ENCODE measurements at places on chromosomes 13 and 19.
A peak's percentile ranks its signal among the peaks of the same experiment; 100 is the strongest.

- DNase-seq: no peak
Observed at GRCh38 chr13:83780227-83780626, 102.0 kb downstream of the SLITRK1 start.

DNA sequence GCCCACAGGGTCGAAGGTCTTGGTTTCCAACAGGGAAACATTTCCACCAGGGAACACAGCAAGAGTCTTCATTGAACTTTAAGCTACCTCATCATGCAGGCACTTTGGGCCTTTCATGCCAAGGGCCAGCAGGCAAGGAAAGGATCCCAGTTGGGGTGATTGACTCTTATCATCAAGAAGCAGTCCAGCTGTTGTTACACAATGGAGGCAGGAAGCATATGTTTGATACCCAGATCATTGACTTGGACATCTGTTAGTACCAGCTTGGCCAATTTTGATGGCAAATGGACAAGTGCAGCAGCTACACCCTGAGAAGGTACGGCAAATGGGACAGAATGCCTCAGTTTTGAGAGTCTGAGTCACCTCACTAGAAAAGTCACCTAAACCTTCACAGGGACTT is 10.9 kb upstream of the RCBTB1 start:
- DNase-seq: no peak

GRCh38 chr13:103758222-103758621 is 692.0 kb upstream of the SLC10A2 start:
- DNase-seq: no peak

- no peak for DNase-seq
Observed at GRCh38 chr13:110305949-110306339, 1.0 kb downstream of the COL4A1 start.

DNA sequence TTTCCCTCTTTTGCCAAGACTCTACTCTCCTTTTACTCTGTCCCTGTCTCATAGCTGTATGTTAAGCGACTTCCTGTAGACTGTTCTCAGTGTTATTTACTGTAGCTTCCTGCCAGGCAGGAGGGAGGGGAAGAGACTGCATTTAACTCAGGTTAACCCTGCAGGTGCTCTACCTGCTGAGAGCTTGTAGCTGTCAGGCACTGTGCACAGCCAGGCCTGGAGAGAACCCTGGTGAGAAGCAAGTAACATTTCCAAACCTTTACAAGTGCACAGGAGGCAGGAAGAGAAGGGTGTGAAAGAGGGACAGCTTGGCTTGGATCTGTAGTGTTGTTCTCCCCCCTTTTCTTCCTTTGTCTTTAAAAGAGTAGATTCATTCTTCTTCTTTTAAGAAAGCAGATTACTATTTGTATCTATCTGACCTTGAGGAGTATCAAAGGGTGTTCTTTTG is 167.1 kb downstream of the LMO7 start:
- peak; percentile 66 for DNase-seq

- no peak for DNase-seq
Observed at GRCh38 chr19:17555929-17556813, 722 bp downstream of the COLGALT1 start.

DNA sequence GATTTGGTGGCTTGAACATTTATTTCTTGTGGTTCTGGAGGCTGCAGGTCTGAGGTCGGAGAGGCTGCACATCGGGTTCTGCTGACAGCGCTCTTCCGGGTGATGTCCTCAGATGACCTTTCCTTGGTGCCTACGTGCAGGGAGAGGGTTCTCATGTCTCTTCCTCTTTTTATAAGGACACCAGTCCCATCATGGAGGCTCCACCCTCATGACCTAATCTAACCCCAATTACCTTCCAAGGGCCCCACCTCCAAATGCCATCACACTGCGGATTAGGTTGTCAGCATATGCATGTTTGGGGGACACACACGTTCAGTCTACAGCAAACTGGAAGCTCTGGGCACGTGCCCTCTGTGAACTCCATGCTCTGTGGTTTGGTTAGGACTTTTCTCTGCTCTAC is 338.6 kb downstream of the FGF9 start:
- no peak for DNase-seq

DNA sequence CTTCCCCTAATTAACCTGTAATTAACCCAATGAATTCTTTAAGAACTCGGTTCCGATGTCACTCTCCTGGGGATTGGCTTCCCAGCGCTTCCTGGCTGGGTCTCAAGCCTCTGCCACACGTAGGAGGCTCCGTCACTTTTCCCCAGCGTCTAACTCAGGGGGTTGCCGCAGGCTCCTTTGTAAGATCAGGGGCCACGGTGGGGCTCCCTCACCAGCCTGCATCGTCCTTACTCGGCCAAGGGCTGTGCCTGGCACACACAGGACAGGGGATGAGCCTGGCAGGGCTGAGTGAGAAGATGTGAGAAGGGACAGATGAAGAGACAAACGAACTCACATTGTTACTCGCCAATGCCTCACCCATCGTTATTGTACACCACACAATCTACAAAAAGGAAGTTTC is 20.9 kb upstream of the ATP11A start:
- DNase-seq: no peak

GRCh38 chr19:2618611-2619010 is 83.9 kb downstream of the GNG7 start:
- no peak for DNase-seq

DNA sequence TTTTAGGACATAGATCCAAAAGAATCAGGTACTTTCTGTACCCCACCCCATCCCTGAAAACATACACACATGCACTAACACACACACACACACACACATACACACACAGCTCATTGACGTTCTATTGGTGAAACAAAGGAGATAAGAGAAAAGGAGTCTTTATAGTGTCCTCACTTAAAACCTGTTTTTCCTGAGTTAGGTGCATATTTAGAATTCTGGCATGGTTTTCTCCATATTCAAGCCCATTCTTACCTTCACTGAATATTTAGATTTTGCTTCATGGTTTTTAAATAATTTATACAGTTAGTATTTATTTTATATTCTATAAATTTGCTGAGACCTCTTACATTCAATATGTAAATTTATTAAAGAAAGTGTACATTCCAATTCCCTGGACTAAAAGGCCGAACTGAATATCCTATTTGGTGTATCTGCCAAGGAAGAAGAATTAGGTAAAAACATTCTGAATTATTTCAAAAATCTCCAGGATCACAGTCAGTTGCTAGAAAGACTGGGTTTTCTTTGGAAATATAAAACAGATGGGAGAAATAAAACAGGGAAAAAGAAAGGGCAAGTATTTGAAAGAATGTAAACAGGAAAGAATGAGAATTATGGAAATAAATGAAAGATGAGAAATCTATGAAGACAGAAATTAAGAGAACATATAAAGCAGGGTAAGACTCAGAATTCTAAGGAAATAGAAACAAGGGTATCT is 556.2 kb downstream of the KCTD12 start:
- DNase-seq: no peak

DNA sequence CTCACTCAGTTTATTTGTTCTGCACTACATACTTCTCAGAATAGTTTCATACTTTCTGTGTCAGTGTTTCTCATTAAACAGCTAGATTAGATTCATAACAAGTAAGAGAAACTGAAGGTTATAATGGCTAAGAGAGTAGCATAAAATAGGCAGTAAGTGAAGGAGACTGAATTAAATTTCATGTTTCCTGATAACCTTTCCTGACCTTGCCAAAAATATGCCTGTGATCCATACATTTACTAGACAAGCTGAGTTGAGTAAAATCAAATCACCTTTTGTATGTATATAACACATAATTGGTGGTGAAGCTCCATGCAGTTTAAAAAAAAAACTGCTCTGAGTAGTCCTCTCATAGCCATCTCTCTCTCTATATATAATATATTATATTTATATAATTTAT is 545.3 kb upstream of the PCDH20 start:
- no peak for DNase-seq

GRCh38 chr19:33819880-33820781 is 23.5 kb downstream of the KCTD15 start:
- no peak for DNase-seq

- no peak for DNase-seq
Observed at GRCh38 chr13:75369981-75370380, 112.0 kb downstream of the TBC1D4 start.

- no peak for DNase-seq
Observed at GRCh38 chr13:113816254-113816929, 47.5 kb downstream of the GAS6 start.

DNA sequence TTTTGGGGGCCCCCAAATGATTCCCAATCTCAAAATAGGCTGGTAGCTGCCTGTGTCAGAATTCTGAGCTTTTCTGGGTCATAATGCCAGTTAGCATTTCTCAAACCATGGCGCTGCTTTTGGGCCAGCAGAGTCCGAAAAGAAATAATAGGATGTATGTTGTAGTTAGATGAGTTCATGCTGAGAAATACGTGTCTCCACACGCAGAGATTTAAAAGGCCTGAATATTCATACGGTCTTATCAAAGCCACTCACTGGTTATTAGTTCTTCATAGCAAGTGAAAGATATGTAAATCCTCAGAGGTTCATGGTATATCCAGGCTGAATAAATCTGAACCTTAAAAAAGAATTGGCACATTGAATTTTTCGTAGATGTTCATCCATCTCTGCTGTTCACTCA is 124.5 kb downstream of the SHISA2 start:
- DNase-seq: no peak

DNA sequence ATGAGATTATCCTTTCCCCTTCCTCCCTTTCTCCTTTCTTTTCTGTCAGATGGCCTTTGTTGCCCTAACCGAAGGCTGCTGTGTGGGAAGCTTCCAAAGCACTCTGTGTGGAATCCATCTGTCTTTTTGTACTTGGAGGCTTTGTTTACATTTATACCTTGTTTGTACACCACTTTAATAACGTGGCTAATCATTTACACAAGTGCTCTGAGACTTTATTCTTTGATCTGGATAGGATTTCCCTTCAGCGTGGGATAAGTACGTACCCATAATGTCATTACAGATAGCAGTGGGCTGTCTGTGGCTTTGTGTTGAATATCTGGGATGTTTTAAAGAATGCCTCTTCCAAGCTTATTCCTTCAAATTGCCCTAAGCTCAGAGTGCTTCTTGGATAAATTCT is 684.7 kb upstream of the SLITRK5 start:
- DNase-seq: peak; percentile 55

GRCh38 chr13:113859311-113860050 is 4.4 kb downstream of the GAS6 start:
- DNase-seq: no peak

- no peak for DNase-seq
Observed at GRCh38 chr19:13033819-13034611, 38.7 kb downstream of the NFIX start.

GRCh38 chr13:34611671-34612070 is 330.4 kb upstream of the NBEA start:
- no peak for DNase-seq

DNA sequence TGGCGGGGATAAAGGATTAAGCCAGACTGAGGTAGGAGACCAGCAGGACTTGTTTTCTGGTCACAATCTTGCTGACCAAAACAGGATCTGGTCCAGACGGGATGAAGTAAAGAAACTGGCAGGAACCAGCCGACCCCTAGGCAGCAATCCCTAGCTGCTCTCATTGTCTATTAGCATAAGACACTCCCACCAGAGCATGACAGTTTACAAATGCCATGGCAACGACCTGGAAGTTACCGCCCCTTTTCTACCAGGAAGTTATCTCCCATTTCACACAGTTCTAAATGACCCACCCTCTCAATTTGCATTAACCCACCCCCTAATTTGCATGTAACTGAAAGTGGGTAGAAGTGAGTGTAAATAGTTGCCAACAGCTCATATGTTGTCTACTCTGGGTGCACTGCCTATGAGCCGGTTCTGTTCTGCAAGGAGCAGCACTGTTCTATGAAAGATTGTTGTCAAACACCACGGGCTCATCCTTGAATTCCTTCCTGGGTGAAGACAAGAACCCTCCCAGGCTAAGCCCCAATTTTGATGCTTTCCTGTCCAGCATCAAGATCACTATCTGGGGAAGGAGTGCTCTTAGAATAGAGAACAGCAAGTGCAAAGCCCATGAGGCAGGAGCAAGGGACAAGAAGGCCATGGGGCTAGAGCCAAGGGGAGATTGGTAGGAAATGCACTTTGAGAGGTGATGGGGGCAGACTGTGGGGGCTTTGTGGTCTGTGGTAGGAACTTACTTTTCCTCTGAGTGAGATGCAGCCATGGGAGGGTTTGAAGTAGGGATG is 13.9 kb upstream of the FBXO27 start:
- DNase-seq: no peak

DNA sequence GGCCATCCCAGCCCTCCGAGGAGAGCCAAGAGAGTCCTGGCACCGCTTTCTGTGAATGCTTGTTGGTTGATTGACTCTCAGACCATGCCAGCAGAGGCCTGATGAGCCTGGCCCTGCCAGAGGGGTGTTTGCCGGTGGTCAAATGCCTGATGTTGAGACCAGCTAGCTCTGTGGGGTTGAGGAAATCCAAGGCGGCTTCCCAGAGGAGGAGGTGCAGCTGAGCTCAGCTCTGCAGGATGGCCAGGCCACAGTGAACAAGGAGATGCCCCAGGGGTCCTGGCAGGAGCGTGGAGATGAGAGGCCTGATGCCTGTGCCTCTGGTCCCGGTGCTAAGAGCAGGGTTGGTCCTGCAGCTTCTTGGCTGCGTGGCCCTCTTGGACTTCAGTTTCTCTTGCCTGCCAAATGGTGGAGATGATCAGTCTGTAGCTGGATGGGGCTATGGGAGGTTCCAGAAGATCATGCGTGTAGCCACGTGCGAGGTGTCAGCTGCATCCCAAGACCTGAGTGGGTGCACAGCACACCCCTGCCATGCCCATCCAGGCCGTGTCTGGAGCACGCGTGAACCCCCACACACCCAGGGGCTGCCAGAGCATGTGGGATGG is 16.8 kb downstream of the NFIC start:
- no peak for DNase-seq

GRCh38 chr19:48830088-48830487 is 6.2 kb downstream of the HSD17B14 start:
- DNase-seq: no peak

- DNase-seq: no peak
Observed at GRCh38 chr13:28406733-28407266, 88.1 kb downstream of the FLT1 start.

GRCh38 chr19:16887353-16888265 is 1.2 kb upstream of the F2RL3 start:
- no peak for DNase-seq

DNA sequence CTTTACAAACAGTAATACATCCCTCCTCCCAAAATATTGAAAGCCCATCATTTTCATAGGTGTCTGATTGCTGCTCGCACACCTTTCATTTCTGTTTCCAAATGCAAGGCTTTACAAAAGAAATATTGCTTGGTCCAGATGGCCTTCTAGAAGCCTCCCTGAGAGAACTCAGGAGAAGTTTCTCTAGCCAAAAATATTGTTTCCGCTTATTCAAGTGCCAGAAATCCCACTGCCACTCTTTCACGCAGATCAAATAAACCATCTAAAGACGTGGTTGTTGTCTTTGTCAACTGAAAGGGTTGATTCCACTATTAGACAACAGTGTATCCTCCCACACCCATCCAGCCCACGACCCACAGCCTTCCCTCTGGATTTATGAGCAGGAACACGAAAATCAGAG is 96.2 kb downstream of the ZIC5 start:
- no peak for DNase-seq
